Femur (tissue), 1 donor: ENCODE measurements at places on chromosomes 12 and 14.

DNA sequence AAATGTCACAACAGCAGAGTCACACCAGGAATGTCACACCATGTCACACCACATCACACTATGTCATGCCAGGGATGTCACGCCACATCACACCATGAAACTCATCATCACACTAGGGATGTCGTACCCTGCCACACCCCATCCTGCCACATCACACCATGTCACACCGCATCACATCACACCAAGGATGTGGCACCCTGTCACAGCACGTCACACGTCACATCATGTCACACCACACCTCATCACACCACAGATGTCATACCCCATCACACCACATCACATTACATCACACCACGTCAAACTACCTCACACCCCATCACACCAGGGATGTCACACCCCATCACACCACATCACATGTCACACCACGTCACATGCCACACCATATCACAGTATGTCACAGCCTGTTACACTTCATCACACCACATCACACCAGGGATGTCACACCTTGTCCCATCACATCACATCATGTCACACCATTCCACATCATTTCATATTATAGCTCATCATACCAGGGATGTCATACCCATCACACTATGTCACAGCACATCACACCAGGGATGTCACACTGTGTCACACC is 90.9 kb downstream of the TMEM121 start:
- no peak for DNase-seq

GRCh38 chr12:1279050-1279449 is 288.0 kb downstream of the ERC1 start:
- DNase-seq, result no peak

- DNase-seq, result no peak
Observed at GRCh38 chr14:60845523-60845922, 111.0 kb downstream of the MNAT1 start.

GRCh38 chr12:22271023-22271422 is 63.5 kb downstream of the ST8SIA1 start:
- no peak for DNase-seq

DNA sequence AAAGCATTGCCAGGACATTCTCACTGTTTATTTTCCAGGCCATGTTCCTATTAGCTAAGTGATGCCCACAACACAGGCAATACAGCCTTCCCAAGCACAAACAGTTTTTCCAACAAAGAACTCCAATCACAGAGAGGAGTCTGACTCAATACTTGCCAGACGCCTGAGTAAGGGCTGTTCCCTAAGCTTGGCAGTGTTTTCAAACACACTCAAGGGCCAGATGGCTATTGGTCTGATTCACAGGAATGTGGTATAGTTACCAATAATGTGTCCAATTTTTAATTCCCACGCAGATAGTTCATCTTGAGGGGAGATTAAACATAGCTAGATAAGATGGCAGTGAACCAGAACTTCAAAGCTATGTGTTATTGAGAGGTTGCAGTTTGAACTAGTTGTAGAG is 381.0 kb downstream of the SNAPC1 start:
- DNase-seq, result no peak

DNA sequence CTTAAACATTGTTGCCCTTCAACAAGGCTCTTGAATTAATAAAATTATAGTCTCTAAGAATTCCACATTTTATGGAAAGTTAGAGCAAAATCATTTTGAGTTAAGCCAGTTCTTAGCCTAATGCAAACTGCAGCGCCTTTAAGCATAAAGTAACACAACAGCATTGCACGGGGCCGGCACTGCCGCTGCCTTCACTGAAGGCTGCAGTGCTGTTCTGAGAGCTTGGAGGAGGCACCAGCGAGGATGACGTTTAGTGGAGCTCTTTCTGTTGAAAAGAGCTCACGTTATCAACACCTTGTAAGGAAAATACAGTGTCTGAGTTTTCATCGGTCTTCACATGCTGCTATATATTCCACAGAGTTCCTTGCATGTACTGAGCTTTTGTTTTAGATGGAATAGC is 38.3 kb upstream of the DYNC1H1 start:
- DNase-seq, result no peak

- no peak for DNase-seq
Observed at GRCh38 chr14:67680941-67681340, 6.5 kb upstream of the VTI1B start.

DNA sequence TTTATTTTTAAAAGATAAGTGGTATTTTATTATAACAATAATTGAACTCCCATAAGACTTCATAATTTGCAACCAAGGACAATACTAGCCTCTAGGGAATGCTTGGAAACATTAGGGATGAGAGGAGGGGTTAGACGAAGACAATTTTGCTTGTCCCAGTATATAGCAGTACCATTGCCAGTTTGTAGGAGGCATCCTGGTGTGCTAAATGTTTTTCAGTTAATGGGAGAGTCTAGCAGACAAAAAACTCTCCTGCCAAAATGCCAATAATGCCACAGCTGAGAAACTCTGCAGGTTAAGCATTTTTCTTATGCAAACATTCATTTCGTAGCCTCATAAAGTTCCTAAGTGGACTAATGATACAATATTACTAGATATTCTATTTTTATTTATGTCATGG is 38.1 kb downstream of the RASSF9 start:
- DNase-seq, result no peak

DNA sequence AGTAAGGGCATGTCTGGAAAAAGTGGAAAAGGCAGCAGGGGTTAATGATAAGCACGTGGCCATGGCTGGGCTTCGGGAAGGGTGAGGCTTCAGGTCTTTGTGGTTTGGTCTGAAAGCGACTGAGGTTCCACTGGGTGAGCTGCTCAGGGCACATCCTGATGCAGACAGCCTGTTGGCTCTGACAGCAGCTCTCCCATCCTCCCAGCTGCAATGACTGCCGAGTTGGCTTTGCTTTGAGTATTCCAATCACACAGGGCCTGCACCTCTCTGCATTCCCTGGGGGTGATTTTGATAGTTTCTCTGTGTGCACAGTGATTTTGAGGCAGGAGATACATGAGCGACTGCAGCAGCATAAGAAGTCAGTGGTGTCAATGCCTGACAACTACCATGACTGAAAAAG is 390.7 kb downstream of the APAF1 start:
- DNase-seq, result no peak

DNA sequence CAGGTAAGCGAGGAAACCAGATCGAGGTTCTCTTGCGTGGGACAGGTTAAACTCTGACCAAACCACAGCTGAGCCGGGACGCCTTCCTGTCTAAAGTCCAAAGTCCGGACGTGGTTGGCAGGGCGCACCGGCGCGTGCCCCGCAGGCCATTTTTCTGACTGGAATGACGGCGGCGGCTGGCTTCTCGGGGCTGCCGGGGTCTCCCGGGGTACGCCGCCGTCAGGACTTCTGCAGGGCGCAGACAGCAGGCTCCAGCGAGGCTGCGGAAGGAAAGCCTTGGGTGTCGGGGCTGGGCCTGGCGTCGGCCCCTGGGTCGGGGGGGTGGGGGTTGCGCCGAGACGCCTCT is 32.8 kb downstream of the MIA2 start:
- peak; percentile 79 for DNase-seq

DNA sequence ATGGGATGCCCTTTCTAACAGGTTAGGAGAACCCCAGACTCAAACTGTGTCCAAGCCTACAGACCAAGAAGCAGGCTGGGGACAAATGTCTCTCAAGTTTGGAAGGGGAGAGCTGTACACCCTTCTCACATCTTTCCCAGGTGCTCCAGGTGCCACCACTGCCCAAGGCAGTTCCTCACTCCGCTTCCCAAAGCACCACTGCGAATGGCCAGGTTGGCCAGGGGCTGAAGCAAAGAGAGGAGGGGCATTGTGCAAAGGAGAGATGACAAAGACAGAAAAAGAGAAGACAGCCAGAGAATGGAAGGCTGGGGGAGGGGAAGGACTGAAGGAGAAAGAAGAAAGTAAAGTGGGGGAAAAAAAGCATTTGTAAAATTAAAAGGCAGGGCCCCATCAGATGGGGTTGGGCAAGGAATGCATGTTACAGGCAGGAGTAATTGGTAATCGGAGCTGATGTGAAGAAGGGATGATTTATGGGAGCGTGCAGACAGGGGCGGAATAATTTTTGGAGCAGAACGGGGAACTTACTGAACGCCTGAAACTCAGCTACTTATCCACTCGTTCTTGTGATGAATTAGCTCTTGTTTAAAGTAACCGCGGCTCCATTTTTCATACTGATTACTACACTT is 165.8 kb downstream of the ESRRB start:
- DNase-seq, result peak; percentile 38

DNA sequence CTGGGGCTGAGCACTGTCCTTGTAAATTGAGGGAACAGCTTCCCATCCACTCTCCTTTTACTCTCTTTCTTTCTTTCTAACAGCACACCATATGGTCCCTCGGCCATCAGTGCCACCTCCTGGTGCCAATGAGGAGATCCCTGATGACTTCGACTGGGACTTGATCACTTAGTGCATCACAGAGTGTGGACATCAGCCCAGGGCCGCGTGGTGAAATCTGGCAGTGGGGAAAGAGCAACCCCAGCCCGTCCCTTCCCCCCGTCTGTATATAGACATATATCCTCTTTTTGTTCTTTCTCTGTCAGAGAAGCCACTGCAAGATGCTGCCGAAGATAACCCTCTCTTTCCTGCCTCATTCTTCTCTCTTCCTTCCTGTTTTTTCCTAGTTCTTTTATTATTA is 13.5 kb downstream of the C3AR1 start:
- peak; percentile 40 for DNase-seq

- peak; percentile 39 for DNase-seq
Observed at GRCh38 chr14:26841920-26842741, 244.3 kb upstream of the NOVA1 start.

DNA sequence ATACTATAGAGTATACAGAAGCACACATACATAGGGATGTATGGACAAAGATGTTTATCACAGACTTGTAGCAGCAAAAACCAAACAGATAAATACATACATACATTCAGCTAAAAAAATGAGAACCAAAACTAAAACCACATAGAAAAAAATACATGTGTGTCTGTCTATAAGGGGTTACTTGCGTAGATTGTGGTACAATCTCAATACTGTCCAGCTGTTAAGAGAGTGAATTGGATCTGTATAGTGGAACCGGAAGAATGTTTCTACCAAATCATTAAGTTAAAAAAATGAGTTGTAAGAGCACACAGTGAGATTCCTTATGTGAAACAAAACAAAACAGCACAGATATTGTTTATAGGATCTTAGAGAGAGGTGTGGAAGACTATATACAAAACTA is 44.2 kb upstream of the DCD start:
- no peak for DNase-seq

DNA sequence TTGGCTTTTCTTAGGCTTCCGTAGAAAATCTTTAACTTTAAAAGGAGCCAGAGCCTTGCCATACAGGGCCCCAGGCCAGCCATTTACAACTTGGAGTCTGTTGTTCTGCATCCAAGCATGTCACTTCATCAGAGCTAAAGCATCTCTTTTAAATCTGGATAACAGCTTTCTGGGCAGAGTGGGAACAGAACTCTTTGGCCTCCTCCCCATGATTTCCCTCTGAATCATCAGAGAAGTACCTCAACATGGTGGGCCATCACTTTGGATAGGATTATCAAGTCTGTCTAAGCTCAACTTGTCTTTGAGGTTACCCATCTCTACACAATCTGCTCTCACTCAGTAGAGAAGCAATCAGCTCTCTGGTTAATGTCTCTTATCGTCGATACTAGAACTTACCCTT is 170.9 kb downstream of the SLC6A15 start:
- peak; percentile 45 for DNase-seq

DNA sequence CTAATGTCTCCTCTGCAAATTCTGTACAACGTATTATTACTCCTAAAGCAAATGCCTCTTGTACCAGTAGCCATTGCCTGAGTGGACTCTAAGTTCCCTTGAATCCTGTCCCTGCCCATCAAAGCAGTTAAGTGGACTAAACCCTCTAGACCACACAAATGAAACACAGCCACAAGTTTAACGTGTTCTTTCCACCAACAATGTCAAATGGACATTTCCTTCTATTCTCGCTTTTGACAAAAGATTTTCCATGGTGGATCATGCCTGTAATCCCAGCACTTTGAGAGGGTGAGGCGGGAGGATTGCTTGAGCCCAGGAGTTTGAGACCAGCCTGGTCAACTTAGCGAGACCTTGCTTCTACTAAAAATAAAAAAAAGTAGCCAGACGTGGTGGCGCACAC is 15.9 kb downstream of the CCDC88C start:
- no peak for DNase-seq

GRCh38 chr14:21072031-21072473 is 1.9 kb downstream of the ARHGEF40 start:
- DNase-seq, result peak; percentile 59
